ENCODE measurements at places on chromosomes 3 and 15. TPM values are rescaled to one million over a fixed set of nuclear protein-coding genes. Genes with fewer than 3 reads are reported as not detected.

GRCh38 chr3:179330438-179330837 lies 7.6 kb downstream of the ZNF639 start:
- no peak for DNase-seq

- no peak for DNase-seq
Observed at GRCh38 chr3:149306751-149307434, 26.5 kb downstream of the TM4SF18 start.

Gene SHF
- 4.2 TPM for total RNA-seq

Gene TRIM42
- not detected for total RNA-seq

- DNase-seq, result no peak
Observed at GRCh38 chr3:59573911-59574310, 524.1 kb upstream of the CFAP20DC start.

DNA sequence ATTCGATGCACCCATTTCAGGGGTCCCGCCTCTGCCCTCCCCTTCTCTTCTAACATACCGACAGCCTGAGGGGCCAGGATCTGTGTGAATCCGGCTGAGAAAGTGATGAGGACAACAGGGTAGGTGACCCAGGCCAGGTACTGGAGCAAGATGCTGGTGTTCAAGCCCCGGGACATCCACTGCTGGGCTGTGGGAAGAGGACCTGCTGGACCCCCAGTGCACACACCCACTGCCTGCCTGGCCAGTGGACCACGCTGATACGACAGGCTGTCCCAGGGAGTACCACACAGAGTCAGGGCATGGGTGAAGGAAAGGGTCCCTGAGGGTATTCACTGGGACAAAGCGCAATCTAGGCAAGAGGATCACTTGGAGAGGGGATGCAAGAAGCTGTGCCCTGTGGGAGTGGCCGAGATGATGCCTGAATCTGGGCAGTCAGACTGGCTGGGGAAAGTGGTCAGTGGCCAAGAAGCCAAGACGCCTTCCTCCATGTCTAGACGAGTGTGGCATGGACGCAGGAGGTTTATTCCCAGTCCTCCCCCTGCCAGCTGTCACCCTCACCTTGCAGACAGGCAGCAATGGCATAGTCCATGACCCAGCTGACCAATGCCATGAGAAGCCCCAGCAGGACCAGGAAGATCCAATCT lies 3.2 kb downstream of the CLCN2 start:
- no peak for DNase-seq

GRCh38 chr15:96058103-96058851 lies 272.2 kb upstream of the NR2F2 start:
- DNase-seq, result no peak

DNA sequence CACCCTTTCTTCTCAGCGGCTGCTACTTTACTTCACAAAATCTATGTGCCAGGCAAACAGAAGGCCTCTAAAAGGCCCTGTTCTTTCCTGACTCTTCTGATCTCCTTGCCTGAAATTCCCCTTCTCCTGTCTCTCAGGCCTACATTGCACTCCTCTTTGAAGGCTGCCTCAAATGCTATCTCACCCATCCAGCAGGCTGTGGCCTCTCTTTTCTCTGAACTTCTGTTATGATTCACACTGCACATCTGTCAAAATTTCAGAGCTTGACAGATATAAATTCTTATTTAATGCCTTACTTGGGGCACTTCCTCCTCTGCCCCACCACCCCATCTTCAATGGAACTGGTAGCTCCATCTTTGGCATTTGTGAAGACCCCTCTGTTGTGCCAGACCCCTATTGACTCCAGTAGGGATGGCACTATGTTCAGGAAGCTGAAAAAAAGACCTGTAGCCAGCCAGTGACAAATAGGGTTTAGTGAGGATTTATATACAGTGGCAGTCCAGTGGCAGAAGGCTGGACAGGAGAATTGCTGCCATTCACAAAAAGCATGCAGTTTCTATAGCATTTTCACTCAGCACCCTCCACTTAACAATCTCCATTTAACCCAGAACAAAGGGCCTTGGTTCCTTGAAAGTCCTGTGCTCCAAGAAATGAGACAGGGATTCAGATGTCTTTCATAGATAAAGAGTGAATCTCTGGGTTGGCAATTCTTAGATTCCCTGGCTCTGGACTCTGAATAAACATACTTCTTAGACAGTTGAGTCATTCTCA lies 415.8 kb upstream of the GRM7 start:
- no peak for DNase-seq

Gene PLA2G4E
- total RNA-seq, result 0.08 TPM

Measured in cardiac septum (tissue), 1 donor.